ENCODE measurements at places on chromosomes 3 and 15.

GRCh38 chr3:62923066-62923465 lies 47.9 kb upstream of the CADPS start:
- DNase-seq = no peak

GRCh38 chr3:87033205-87033604 lies 42.3 kb upstream of the VGLL3 start:
- no peak for DNase-seq

DNA sequence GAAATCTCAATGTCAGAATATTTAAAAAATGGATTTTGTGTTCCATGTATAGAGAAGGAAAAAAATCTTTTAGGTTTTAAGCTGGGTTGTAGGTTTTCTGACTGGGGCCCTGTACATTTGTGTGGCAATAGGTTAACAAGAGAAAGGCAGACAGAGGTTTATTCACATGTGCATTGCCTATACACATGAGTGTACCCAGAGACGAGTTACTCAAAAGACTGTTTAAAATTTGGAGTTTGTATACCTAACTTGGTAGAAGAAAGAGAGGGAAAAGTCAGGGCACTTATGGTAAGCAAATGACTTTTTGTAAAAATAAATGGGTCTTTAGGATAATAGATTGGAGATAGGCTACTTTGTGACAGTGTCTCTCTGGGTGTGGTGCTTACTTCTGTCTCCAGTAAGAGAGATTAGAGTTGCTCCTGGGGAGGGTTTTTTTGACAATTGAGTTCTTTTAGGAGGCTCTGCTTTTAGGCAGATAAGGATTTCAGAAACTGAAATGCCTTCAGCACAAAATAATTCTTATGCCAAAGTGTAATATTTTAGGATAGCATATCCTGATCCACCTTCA lies 225.2 kb downstream of the TCF12 start:
- DNase-seq = no peak

DNA sequence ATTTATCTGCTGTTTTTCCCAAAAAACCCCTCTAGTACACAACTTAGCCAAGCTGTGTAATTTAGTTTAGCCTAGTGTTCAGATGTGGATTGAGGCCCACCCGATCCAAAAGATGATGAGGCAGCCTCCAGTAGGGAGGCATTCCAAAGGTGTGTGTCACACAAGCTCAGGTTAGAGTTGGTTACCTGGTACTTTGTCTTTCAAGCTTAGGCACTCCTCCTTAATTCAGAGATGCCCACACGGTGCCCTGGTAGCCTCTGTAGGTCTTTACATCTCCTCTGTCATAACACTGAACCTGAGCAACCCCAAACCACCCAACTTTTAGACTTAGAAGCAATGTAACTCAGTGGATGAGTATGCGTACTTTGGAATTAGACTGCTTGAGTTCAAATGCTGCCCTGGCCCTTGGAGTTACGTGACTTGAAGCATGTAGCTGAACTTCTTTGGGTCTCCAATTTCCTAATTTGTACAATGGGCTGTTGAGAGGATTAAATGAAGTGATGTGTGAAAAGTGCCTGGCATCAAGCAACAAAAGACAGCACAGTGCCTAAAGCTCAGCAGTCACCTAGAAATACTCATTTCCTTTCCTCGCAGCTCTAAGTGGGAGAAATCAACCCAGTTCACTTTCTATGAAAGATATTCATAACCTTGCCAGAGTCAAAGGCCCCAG lies 284.6 kb upstream of the RARB start:
- DNase-seq = no peak
